ENCODE measurements at places on chromosomes 16 and 17.

DNA sequence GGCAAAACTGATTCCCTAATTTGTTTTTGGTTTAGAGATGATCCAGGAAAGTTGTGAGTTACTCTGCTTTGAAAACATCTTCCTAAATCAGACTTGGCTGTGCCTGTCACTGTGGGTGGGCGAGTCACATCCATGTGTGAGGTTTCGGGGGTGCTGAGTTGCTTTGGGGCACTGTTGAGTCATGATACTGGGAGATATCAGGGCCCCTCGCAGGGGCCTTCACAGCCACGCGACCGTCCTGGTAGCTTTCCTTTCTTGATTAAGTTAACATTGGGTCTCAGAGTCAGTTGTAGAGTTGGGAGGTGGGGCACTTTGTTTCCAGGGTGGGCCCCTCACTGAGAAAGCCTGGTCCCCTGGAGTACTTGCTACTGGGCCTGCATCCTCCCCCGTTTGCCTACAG lies 58.3 kb upstream of the LGALS9 start:
- no peak for DNase-seq

DNA sequence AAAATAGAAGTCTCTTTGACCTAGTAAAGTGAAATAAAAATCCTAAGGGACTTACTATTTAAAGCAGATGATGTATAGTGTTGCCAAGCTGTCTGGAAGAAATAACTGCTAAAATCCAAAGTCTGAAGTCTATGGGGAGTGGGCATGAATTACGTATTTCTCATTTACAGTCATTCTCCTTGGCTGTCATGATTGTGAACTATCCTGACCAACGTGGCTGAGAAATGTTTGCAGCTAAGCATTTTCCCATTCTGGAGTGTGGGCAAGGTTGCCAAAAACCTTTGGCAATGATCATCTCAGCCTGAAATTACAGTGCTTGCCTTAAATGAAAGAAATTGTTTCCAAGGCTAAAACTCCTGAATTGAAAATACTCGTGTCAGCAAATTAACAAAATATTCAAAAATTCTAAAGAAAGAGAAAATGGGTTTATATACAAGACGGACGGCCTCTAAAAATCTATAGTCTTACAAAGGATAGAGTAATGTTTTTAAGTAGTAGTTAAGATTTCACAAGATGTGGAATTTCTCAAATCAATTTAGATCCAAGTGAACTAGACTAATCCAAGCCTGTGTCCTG lies 77.0 kb downstream of the CACNG1 start:
- no peak for DNase-seq

- DNase-seq, result no peak
Observed at GRCh38 chr16:56988161-56988947, 1.0 kb upstream of the NLRC5 start.

GRCh38 chr17:82922646-82923045 lies 82.8 kb upstream of the ZNF750 start:
- no peak for DNase-seq

GRCh38 chr17:181245-182049 lies at the start of gene DOC2B:
Gene DOC2B, minus strand, starts transcription at chr17:181650. Its CDS starts 171 bp downstream, at chr17:181479.
- DNase-seq, result no peak

- no peak for DNase-seq
Observed at GRCh38 chr17:63631062-63631461, 8.8 kb downstream of the MAP3K3 start.

DNA sequence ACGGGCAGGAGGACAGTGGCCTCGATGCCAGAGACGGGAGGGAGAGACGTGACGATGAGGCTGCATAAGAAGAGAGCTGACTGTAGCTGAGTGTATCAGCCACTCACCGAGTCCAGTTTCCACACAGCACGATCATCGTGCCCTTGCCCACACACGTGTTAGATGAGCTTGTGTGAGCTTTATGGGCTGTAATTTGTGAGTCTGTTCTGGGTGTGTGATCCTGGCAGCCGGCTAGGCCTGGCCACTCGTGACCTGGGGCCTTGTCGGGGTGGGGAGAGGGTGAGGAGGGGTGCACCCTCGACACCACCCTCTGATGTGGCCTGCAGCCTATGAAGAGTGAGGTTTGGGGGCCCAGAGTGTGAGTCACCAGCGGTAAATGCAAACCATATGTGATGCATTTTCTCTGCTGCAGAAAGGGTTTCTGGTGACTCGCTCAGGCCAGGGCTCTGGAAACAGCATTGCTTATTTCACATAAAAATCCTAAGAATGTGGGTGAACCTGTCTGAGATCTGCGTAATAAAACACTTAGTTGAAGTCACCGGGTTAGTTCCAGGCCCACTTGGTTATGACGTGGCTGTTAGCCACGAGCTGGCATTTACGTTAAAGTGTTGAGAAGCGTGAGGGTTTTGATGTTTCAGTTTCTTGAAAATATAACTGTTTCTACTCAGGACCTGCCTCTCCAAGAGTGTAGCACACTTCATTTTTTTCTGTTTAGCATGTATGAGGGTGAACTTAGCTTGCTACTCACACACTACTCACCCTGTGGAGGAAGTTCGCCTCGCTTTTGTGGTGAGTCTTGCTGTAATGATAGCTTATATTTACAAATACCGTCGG lies 4.2 kb downstream of the METRNL start:
- no peak for DNase-seq

DNA sequence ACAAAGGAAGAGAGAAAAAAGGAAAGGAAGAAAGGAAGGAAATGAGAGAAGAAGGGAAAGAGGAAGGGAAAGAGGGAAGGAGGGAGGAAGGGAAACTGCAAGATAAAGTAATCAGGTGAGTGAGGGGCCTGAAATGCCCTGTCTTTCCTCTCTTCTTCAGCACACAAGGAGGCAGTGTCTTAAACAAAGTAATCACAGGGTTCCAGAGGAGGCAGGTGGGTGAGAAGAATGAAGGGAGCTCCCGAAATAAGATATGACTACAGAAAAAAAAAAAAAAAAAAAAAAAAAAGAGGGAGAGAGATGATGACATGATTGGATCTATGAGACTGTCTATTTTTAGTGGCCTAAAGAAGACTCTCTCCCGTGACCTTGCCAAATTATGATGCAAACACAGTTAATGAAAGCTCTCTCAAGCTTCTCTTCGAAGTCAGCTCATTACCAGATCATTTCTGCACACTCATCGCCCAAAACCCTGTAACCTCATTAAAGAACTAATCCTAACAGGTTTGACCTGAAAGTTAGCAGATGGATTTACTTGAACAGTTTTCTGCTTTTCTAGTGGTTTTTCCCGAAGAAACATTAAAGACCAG lies 53.6 kb downstream of the CDH11 start:
- DNase-seq, result no peak
